ENCODE measurements at places on chromosomes 1 and 21.

- no peak for DNase-seq
Measured at GRCh38 chr1:45585110-45585426, 1.2 kb downstream of the NASP start.

DNA sequence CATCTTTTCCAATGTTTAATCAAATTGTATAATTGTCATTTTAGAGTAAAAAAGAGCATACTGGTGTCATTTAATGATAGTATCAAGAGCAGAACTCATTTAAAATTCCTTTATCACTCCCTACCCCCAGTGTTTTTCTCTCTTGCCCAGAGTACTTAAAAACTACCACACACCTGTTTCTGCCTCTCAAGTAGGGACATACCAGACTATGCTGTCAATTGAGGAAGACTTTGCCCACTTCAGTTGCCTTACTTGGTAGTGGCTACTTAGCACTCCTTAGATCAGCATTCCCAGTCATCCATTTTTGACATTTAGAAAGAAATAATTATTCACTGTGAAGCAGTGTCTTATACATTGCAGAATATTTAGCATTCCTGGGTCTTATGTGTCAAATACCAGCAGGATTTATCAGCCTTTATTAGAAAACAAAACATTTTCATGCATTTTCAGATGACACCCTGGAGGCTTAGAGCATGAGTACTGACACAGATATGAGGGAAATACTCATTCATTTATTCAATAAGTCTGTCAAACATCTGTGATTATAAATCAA lies 127.5 kb upstream of the RGS1 start:
- DNase-seq: no peak

- no peak for DNase-seq
Measured at GRCh38 chr1:192805832-192806323, 3.0 kb upstream of the RGS2 start.

GRCh38 chr1:2528966-2529783 lies 888 bp downstream of the HES5 start:
- DNase-seq: no peak

DNA sequence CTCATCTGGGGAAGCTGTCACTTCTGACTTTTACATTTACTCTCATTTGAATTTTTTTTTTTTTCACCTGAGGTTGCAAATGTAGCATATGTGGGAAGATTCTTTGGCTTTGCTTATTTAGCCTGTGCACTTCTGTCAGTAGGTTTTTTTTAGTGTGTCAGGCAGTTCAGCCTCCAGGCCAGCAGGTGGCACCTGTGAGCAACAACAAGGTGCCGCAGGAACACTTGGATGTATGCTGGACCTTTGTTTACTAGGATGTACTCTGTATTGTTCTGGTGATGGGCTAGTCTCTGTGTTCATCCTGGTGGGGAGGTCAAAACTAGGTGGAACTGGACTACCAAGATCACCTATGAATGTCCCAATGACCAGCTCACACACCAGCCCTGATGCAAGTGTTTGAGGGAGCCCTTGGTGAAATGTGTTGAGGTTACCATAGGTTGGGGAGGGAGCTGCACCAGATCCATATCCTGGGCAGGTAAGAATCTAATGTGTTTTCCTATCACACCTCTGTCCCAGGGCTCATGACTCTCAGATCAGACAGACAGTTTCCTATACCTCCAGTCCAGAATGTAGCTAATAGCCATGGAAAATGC lies 618.2 kb downstream of the BRINP3 start:
- no peak for DNase-seq

GRCh38 chr1:32330558-32331151 lies 5.4 kb downstream of the MARCKSL1 start:
- no peak for DNase-seq

GRCh38 chr1:107793896-107794453 lies 171.0 kb downstream of the VAV3 start:
- DNase-seq: no peak

GRCh38 chr1:209062081-209062620 lies 521.4 kb upstream of the CAMK1G start:
- no peak for DNase-seq

DNA sequence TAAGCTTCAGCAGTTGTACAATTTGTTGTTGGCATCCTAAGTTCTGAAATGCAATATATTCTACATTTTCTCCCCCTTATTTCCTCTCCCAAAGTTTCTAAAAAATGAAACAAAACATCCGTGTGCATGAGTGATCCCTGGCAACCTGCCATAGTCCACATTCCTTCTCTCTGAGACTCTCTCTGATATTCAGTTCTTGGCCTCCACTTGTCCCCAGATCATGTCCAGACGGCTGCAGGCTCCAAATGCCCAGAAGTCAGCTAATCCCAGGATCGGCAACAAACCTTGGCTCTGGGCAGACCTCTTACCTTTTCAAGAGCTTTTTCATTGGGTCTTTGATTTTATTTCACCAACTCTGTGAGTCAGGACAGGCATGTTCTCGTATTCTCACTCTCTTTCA lies 187.8 kb downstream of the ETS2 start:
- DNase-seq: no peak
